AG08396 (cell line): ENCODE measurements at places on chromosomes 2 and 18.

- DNase-seq: no peak
These were observed 402.1 kb downstream of the ZNF521 start for GRCh38 chr18:24949908-24950307.

GRCh38 chr2:152099367-152100050, 665 bp upstream of the CACNB4 start:
- peak; percentile 30 for DNase-seq

DNA sequence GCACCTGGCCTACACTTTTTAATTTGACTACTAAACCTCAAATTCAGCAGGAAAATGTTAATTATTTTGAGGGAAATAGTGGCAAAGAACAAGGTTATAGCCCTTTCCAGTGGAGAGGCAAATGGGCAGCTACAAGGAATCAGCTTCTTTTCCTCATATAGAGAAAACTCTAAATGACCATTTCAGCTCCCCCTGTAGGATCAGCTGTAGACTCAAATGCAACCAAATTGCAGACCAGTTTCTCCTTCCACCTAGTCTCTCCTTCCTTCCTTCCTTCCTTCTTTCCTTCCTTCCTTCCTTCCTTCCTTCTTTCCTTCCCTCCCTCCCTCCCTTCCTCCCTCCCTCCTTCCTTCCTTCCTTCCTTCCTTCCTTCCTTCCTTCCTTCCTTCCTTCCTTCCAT, 158.2 kb downstream of the ZEB2 start:
- no peak for DNase-seq

DNA sequence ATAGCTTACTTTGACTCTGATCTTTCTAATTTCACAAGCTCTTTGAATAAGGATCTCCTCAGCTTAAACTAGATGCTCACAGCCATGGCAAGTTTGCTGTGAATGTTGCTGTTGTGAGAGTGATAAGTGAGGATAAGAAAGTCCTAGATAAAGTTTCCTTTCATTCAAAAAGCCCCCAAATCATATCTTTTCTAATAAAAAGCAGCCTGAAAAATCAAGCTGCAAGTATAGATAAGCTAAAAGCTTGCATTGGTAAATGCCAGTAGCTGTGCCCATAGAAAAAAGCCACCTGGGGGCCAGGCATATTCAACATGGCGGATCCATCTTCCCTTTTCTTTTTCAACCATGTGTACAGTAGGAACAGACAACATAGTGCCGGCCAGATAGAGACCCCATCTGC, 4.3 kb downstream of the NLRC4 start:
- no peak for DNase-seq

GRCh38 chr2:127208313-127208712, 11.8 kb downstream of the CYP27C1 start:
- DNase-seq: no peak

DNA sequence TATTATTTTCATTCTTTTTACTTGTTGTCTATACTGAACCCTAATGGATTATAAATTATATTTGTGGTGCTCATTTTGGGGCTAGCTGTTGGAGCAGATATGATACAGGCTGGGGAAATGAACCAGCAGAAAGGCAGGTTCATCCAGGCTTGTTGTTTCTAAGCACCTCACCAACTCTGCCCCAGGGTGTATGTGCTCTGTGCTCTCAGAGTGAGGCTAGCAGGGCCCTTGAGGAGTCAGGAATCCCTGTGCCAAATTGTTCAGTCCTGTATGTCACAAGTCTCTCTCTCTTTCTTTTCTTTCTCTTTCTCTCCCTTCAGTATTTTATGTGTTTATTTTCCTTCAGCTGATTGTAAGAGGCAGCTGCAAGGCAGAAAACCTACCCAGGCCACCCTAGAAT, 181.1 kb upstream of the DPP10 start:
- no peak for DNase-seq

DNA sequence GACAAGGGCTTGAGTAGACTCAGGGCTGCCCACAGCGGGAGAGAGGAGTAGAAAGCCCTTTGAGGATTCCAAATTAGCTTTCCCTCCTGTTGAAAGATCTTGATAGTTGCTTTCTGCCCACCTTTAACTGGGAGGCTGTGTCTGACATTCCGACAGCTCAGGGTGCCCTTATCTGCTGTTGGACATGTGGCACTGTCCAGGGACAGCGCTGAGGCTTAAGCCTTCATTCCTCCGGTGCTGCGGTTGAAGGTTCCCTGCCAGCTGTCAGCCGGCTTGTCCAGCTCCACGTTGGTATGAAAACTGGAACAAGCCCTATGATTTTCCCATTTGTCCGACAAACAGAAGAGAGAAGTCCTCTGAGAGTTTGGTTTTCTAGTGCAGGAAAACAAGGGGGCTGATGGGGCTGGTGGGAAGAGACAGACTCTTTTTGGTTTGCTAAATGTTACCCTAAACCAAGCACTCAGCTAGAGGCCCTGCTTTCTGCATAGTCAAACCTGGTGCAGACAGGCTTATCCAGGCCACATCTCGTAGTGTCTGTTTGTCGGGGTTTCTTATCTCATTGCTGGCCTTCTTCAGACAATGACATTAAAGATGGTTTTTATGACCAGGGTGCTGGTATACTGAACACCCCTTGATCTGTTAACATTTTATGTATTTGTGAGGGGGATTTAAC, 24.5 kb downstream of the GREB1 start:
- DNase-seq: no peak

- DNase-seq: no peak
These were observed 279.1 kb downstream of the ZEB2 start for GRCh38 chr2:144240656-144241339.

DNA sequence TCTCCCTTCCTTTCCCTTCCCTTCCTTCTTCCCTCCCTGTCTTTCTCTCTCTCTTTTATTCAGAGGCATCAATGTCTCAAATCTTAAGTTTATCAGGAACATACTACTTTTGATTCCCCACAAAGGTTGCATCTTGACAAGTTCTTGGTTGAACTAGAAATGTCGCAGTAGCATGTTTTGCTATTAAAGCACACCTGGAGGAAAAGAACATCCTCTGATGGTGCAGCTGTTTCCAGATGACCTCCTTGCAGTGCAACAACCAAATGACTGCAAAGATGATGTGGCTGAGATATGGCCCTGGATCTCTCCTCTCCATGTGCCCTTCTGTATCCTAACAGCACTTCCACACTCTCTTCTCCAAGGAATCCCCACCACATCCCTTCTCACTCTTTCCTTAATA, 127.2 kb downstream of the SLC8A1 start:
- DNase-seq: no peak

GRCh38 chr2:237857791-237858190, 1.6 kb upstream of the RAMP1 start:
- no peak for DNase-seq

DNA sequence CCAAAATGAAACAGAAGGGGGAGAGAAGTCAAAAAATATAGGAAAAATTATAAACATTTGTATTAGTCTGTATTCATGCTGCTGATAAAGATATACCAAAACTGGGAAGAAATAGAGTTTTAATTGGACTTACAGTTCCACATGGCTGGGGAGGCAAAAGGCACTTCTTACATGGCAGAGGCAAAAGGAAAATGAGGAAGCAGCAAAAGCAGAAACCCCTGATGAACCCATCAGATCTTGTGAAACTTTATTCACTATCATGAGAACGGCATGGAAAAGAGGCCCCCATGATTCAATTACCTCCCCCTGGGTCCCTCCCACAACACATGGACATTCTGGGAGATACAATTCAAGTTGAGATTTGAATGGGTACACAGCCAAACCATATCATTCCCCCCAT, 79.1 kb downstream of the ZRANB3 start:
- DNase-seq: no peak

GRCh38 chr2:109375131-109375561, 238.6 kb downstream of the SEPTIN10 start:
- DNase-seq: no peak

GRCh38 chr2:168454737-168455644, 1.1 kb upstream of the CERS6 start:
- no peak for DNase-seq

DNA sequence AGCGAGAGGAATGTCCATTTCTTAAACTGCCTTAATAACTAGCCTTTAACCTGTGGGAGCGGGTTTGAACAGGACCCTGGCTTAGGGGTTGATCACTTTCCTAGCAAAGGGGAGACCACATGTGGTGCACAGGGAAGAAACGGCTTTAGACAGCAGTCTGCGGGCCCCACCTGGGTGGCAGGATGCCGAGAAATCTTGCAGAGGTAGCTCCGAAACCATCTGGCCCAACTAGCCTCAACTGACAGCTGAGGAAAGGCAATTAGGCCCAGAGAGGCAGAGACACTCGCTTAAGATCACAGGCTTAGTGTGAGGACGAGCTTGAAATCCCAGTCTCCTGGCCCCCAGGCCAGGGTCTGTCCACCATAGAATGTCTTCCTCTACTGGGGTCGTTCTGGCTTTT, 89.8 kb downstream of the MRO start:
- no peak for DNase-seq

DNA sequence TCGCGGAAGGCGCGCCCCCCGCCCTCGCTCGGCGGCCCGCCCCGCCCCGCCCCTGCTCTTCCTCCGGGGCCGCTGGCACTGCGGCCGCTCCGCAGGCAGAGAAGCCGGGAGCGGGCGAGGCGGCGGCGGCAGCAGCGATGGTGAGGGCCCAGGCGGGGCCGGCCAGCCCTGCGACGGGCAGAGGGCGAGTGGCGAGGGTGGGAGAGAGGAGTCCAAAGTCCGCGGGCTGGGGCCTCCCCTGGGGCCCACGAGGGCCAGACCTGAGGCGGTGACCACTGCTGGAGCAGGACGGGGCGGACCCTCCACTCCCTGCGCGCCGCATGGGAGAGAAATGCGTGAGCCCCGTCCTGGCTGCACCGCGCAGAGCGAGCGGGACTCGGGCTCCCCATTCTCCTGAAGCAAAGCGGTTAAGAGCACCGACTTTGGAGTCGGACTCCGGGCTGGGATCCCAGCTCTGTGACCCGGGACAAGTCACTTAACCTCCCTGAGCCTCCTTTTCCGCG, at the start of gene VAMP5:
Gene VAMP5, plus strand, starts transcription at position 78 of the 503 bp plus-strand sequence. Its CDS starts 60 bp downstream, at position 138.
- DNase-seq: peak; percentile 75

GRCh38 chr2:155368934-155369333, 670.4 kb downstream of the KCNJ3 start:
- no peak for DNase-seq

DNA sequence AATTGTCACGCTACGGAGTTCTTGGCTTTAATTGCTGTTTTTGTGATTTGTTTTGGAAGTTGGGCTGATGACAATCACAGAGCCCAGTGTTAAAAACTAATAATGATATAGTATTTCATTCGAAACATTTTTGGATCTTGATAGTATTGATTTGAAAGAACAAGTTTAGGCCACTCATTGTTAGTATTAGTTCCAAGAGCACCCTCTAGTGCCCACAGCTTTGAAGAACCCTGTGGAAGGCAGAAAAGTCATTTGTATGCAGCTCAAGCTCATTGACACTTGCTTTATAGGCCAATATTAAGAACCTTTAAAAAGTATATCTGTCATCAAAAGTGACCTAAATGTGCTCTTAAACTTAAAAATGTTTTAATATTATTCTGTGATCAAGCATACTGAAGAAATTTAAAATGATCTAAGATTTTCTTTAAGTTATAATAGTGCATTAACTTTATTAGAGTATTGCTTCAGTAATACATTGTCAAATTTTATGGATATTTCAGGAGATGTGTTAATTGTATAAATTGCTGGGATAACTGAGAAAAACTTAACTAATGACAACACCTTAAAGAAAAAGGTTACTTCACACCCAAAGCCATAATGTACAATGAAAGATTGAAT, 191.0 kb downstream of the GRB14 start:
- DNase-seq: peak; percentile 27

DNA sequence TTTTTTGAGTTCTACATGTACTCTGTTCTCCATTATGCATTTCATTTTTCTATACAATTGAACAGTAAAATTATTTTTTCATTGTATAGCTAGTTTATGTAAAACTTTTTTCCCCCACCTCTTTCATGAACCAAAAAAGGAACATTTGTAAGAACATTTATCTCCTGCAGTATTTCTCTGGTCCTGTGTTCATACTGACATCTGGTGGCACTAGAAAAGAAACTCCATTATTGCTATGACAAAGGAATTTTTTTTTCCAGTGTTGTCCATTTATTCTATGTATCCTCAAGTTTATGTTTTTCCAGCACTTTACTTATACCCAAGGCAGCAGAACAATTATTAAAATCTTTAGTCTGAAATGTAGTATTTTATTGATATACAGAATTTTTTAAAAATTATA, 27.4 kb upstream of the CHAC2 start:
- DNase-seq: peak; percentile 10

- DNase-seq: no peak
These were observed 1235.3 kb upstream of the ZEB2 start for GRCh38 chr2:145755019-145755837.

- no peak for DNase-seq
These were observed 225.9 kb upstream of the MGAT5 start for GRCh38 chr2:134027980-134028379.

DNA sequence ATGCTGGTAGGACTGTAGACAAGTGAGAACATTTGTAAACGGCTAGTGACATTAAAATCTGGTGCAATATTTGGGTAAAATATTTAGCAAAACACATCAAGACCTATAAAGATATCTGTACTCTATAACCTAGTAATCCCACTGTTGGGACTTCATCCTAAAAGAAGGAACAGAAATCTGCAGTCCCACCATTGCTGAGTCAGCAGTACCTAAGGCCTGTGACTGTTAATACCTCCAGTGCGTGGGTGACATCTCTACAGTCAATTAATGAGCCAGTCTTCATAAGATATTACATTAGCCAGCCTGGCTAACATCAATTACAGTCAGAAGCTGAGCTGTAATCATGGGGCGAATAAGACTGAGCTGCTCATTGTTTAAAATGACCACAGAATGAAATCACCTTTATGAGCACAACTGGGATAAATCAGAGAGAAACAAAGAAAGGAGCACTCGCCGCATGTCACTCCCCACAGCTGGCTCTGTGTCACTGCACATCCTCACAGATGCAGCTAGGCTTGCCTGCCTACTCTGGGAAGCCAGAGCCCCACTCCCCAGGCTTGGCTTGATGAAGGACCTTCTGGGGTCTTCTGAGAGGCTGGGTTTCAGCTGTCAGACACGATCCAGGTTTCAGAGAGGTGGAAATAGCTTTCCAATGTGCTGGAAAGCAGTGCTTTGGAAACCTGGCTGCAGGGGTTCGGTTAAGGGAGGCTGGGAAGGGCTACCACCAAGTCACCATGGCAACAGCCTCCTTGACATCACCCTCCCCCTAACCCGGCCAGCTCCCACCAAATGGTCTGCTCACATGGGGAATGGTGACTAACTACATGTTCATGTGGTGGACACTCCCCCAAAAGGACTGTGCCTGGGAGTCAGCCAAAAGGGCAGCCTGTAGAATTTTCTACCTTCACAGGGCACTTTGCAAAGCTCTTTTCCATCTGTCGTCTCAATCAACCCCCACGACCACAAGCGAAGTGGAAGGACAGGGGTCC, 145.0 kb downstream of the ZBTB7C start:
- DNase-seq: no peak

DNA sequence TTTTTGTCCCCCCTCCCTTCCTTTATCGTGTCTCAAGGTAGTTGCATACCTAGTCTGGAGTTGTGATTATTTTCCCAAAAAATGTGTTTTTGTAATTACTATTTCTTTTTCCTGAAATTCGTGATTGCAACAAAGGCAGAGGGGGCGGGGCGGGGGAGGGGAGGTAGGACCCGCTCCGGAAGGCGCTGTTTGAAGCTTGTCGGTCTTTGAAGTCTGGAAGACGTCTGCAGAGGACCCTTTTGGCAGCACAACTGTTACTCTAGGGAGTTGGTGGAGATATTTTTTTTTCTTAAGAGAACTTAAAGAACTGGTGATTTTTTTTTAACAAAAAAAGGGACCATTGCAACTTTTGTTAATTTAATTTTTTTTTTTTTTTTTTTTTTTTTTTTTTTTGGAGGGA, 2.1 kb downstream of the SOX11 start:
- no peak for DNase-seq
